ENCODE measurements at places on chromosomes 2 and 18.

DNA sequence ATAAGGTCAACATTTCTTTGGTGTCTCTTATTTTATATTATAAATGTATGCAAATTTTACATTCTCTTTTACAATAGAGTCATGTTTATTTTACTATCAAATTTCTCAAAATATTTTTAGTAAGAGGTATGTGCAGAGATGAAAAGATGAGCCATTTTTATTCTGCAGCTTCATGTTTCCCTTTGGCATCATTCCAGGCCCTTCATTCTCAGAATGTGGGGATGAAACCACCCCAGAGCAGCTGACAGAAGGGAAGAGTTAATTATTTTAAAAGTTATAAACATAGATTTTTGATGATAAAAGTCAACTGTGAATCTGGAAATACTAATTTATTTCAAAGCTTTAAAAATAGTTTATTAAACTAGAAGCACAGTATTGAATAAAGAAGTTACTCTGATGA, 12.8 kb upstream of the FSHR start:
- DNase-seq, result no peak

DNA sequence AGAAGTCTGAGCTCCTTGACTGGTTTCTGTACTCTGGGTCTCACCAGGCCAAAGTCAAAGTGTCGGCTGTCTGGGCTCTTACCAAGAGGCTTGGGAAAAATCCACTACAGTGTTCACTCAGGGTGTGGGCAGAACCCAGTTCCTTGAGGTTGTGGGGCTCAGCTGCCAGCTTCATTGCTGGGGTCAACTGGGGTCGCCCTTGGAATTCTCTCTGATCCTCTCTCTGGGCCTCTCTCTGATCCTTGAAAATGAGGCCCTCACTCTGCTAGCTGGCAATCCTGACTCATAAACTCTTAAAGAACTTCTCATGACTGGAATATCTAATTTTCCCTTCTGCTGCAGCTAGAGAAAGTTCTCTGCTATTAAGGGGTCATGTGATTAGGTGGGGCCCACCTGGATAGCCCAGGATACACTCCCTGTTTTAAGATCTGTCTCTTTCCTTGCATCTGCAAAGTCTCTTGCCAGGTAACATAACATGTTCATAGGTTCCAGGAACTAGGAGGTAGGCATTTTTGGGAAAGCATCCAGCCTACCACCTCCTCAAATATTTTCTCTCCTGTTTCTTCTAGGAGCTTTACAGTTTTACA, 66.3 kb downstream of the SP110 start:
- DNase-seq, result no peak

GRCh38 chr2:187586011-187586641, 31.9 kb upstream of the TFPI start:
- DNase-seq, result no peak

GRCh38 chr2:164700390-164700789, 79.1 kb upstream of the GRB14 start:
- DNase-seq, result no peak

- no peak for DNase-seq
Observed at GRCh38 chr18:36814994-36815393, 13.8 kb downstream of the TPGS2 start.

DNA sequence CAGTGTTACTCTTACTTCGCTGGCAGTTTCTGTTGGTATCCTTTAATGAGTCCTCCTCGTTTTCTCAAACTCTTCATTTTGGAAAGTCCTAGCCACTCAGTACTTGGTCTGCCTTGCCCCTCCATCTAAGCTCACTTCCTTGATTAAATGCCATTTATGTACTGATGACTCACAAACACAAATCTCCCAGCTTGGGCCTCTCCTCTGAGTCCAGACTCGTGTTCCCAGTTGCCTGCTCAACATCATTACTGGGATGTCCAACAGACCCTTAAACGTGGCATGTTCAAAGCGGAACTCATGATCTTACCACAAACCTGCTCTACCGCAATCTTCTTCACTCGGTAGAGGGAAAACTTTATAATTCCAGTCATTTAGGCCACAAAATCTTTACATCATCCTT, 13.8 kb upstream of the CCDC68 start:
- no peak for DNase-seq
